ENCODE measurements at places on chromosomes 16 and 17.

DNA sequence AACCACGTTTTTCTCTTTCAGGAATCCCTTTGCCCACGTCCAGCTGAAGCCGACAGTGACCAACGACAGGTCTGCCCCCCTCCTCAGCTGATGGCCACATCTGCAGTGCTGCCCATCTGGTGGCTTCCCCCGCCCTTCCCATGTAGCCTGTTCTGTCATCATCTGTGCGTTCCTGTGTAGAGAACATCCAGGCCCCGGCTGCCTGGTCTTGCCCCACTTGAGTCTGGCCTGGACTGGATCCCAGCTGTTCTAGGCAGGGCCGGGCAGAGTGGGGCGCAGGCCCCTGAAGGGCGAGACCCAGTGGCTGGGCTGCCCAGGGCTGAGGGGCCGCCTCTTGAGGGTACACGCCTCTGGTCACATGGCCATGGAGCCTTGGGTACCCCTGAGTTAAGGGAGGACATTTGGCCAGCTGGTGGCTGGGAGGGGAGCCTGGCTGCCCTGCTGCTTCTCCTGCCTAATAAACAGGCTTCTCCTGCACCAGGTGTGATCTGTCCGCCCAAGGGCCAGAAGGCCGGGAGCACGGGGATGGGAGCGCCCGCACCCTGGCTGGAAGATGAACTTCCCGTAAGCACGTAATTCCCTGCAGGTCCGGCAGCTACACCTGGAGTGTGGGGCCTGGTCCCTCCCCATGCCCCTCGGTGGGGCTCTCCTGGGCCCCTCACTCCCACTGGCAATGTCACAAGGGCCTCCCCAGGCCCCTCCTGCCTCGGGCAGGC, 49.4 kb upstream of the PVALEF start:
- no peak for DNase-seq

- no peak for DNase-seq
Observed at GRCh38 chr16:25089351-25089750, 22.2 kb upstream of the LCMT1 start.

GRCh38 chr17:76528156-76528527, 9.4 kb downstream of the CYGB start:
- no peak for DNase-seq

- no peak for DNase-seq
Observed at GRCh38 chr16:89397331-89397861, 93.0 kb downstream of the ANKRD11 start.

DNA sequence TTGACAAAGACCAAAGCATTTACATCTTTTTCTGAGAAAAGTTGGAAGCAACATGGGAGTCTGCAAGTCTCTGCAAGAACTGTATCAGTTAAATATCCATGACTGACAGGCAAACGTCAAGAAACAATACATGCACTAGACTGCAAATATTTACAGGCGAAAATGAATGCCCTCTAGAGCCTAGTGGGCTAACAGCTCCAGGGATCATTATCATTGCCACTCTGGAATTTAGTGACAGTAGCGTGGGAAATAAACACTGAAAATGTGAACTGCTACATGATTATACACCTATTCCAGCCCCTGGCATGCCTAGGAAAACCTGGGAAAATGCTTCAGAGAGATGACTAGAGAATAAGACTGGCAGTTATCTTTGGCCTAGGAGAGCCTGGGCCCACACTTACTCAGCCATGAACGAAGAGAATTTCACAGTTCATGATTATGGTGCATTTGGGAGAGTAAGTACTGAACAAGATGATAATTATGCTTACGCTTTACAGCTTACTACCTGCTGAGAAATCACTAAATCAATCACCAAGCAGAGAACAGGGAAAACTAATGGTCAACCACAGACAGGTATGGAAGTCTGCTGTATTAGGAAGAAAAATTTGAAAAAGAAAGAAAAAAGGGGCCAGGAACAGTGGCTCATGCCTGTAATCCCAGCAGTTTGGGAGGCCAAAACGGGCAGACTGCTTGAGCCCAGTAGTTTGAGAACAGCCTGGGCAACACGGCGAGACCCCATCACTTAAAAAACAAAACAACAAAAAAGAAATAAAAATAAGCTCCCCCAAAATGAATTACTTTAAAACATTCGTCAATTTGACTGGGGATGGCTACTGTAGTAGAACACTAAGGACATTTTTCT, 66.6 kb upstream of the CLEC18B start:
- DNase-seq, result no peak

Data from GM23248 (cell line).